ENCODE measurements at places on chromosomes 5 and 9.
A peak's percentile ranks its signal among the peaks of the same experiment; 100 is the strongest.

GRCh38 chr9:34139477-34140146 lies 13.1 kb upstream of the DCAF12 start:
- peak; percentile 77 for DNase-seq

GRCh38 chr5:27474395-27474794 lies 436.0 kb upstream of the CDH9 start:
- no peak for DNase-seq

DNA sequence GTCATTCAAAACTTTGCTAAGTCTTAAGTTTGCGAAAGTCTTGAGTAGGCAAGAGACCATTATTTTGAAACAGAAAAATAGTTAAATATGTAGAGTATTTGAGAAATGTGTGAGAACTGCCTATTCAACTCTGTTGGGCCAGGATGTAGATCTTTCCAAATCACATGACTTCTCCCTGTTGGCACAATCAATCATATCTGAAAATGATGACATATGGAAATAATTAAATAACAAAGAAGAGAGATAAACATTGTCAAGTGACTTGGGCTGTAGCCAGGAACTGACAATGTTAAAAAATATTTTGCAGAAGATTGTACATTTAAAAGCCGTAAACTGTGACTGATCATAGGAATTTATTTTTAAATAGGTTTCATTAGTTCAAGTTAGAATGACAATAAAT lies 104.6 kb upstream of the IL6ST start:
- DNase-seq, result no peak

DNA sequence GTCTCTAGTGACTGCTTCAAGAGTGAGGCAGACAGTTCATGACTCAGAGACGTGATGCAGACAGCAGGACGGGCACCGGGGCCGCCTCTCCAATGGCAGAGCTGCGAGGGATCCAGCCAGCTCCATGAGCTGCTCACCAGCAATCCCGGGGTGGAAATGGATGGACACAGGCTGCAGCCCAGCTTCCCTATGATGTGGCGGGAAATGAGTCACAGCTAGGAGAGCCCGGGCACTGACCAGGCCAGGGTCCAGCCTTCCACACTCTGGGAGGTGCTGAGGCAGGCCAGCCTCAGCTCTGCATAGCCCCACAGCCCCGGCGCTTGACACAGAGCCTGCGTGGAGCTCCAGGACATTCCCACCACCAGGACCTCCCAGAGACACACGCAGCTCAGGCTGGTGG lies 244.8 kb upstream of the IRX2 start:
- no peak for DNase-seq

GRCh38 chr9:125617087-125617486 lies 89.9 kb downstream of the MAPKAP1 start:
- no peak for DNase-seq

DNA sequence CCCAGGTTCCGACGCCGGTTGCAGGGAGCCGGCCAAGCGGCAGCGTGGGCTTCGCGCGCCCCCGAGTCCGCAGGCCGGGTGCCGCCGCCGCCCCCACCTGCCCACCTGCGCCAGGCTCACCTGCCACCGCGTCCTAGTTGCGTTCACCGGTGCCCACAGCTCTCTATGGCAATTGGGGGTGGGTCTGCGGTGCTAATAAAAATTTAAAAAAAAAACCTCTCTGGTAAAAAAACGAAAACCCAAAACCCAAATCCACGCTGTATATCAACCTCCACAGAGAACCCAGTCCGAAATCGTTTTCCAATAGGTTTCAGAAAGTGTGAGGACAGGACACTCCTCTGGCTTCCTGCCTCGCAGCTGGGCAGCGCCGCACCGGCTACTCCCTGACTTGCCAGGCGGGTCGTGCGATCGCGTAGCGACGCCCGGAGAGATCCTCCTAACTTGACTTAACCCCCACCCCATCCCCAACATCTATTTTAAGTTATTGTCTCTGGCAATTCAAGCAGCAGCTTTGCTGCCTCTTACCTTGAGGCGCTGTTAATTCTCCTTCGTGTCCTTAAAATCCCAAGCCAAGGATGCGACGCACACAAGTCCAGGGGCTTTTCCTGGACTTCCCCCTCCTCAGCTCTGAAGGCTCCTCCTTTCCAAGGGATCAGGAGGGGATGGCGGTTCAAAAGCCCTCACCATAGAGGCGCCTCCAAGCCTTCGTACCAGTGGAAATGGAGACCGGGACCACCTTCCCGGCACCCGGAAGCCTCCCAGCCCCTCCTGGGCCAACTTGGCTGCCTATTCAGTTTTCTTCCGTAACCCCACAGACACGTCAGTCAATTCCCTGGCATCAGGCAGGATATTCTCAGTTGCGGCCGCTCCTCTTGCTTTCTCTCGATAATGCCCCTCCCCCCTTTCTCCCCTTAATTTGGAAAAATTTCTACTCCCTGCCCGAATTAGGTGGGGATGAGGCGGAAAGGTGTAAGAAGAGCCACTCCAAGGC lies 1639.4 kb upstream of the C9orf72 start:
- peak; percentile 49 for DNase-seq

DNA sequence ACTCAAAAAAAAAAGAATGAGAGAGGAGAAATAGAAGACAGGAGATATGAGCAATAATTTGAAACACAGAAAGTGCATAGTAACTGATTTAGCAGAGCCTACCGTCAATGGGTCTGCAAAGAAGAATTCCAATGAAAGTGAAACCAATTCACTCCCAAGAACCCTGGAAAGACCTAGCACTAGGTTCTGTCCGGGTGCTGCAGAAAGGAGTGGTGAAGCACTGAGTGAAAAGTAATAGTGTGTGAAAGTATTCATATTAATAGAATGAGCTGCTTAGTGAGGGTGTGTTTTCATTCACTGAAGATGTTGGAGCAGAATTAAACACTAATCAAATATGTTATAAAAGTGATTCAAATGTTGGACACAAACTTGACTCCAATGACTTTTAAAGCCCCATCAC lies 51.3 kb upstream of the SLC30A5 start:
- no peak for DNase-seq

DNA sequence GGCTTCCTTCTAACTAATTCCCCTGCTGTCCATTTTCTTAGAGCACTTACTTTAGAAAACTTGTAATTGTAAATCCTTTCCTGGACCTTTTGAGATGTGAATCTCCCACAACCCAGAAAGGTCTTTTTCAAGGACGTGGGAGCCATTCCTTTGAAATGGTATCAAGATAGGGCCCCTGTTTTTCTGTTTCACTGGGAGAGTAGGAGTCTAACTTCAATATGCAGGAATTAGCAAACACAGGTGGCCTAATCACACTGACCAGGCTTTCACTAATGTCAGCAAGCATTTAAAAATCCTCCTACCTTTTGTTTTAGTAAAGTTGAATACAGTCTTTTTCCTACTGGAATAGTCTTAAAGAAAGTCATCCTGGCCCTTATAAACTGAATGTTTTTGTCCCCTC lies 558.3 kb downstream of the PTPRD start:
- no peak for DNase-seq

DNA sequence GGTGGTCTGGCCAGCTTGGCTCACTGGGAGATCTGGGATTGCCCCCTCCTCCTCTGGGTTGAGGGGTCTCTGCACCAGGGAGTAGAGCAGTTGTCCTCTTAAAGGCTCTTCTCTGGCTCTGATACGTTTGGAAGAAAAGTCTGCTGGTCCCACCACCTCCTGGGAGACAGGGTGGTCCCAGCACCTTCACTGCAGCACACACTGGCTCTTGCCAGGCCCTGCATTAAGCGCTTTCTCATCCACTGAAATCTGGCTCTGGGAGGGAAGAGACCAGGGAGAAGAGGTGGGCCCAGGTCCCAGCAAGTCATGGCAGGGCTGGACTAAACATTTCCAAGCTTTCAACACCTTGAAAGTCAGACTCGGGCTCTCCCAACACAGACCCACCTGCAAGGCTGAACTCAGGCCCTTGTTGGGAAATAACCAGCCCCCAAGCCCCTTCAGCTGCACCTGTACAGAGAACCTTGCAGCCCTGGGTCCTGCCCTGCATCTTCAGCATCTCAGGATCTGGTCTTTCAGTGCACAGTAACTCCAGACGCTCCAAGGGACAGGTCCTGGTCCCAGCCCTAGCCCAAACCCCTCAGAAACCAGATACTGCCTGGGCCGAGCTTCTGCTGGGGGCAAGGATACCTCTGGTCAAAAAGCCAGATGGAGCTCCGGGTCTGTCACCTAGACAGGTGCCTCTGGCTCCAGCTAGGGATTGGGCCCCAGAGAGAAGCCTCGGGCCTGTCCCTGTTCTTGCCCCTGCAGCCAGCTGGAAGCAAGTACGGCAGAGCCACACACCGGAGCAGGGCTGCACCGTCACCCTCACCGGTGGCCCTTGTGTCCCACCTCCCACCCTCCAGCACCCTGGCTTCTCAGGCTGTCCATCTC lies 134.5 kb downstream of the DAB2IP start:
- no peak for DNase-seq

DNA sequence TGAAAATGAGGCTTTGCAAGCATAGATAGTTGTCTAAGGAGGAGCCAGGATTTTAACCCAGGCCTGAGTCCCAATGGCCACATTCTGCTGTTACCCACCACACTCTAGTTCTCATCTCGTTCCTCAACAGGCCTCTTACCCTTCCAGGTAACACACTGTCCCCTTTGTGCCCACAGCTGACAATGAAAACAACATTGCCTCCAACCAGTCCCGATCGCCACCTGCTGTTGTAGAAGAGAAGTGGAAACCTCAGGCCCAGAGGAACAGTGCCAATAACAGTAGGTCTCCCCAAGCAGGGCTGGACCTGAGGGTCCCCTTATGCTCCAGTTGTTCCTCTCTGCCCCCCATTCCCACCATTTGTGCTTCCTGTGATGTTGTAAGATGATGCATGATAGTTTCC lies 30.4 kb downstream of the AMBP start:
- DNase-seq, result no peak

GRCh38 chr5:151095341-151096000 lies 14.6 kb upstream of the TNIP1 start:
- no peak for DNase-seq

- DNase-seq, result no peak
Observed at GRCh38 chr5:90940227-90940995, 381.8 kb downstream of the ADGRV1 start.

DNA sequence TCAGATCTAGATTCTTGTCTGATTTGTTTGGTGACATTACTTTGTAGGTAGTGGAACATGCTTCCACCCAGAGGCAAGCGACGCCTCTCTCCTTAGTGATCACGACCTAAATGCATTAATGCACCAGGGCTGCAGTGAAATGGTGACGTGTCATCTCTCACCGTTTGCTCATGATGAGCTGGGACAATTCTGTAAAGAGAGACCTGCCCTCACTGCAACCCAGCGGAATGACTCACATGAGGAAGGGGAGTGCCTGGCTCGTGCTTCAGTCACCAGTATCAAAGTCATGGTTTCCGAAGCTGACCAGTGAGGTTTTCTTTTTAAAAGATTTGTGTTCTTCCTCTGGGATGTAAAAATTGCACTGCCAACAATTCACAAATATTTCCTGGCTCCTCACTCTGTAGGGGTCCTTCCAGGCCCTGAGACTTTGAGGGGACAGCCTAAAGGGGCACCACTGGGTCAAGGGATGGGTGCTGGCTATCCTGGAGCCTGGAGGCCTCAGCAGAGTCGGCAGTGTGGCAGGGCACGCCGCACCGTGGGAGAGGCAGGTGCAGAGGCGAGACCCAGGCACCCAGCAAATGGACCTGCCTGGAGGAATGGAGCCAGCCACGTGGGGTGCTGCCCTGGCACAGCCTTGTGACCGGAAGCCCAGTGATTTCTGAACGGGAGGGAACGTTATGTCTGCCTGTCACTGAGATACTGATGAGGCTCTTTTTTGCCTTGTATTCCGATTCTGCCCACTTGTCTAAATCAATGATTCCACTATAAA lies 17.3 kb downstream of the QSOX2 start:
- DNase-seq, result peak; percentile 98

DNA sequence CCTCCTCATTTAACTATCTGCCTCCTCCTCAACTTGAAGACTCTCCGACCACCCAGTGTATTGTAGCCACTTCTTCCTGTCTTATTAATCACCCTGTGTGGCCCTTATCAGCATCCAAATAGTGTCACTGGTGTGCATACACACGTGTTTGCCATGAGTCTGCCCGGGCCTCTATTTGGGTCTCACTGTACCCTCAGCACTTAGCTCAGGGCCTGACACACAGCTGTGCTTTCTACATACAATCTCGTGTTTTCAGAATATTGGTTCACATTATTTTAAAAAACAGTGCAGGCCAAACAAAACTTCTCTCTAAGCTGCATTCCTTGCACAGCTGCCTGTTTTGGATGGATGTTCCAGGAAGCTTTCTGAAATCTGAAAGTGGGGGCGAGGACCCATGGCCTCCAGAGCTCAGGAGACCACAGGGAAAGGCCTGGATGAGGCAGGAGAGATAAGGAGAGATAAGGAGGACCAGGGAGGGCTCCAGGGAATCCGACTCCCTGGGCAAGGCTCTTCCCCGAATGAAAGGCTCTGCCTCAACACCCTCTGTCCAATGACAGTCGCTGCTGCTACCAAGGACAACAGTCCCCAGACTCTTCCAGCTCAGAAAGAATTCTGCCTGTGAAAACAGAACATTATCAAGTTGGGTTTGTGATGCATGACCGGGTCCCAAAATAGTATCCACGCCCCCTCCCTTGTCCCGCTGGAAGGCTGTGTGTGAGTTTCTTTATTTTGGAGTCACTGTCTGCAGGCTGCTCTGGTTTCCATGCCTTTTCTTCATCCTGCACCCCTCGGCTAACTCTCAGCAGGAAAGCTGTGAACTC lies 255.6 kb downstream of the NSG2 start:
- DNase-seq, result no peak

DNA sequence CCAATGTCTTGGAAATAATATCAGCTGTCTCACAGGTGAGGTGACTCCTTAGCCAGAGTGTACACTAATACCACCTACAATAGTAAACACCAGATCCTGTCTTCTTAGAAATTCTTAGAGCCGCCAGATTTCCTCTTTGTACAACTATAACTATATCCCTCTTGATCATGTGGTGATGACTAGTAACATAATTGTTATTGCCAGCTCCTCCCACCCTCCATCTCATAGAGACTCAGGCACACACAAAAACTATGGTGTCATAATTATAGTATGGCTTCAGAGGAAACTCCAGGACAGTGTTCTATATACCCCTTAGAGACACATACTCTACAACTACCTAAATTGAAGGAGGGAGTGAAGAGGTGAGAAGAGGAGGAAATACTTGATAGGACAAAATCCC lies 33.1 kb downstream of the PGGT1B start:
- no peak for DNase-seq

- DNase-seq, result no peak
Observed at GRCh38 chr5:138230261-138230660, 17.1 kb upstream of the CDC23 start.

- no peak for DNase-seq
Observed at GRCh38 chr5:2289380-2289779, 406.7 kb upstream of the IRX4 start.

GRCh38 chr5:147051193-147051592 lies 172.6 kb upstream of the PPP2R2B start:
- peak; percentile 19 for DNase-seq

DNA sequence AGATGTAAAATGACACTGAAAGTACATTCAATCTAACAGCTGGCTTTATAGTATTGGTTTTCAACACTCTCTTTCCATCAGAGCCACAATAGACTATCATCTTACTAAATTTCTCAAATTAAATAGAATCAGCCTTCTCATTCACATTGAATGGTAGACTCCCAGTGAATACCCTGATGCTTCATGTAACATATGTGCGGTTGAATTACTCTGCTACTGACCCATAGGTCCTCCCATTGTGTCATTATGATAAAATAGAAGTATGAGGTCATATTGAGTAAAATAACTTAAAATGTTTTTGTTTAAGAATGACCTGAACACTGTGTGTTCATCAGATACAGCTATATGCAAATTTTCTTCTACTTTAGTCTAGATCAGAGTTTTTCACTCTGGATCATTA lies 75.9 kb upstream of the ADAMTSL1 start:
- DNase-seq, result no peak

Data from H54 (cell line).